ENCODE measurements at places on chromosomes 6 and 20. TPM values are rescaled to one million over a fixed set of nuclear protein-coding genes. Genes with fewer than 3 reads are reported as not detected.

The LGSN gene
- 0.01 TPM for polyA plus RNA-seq

DNA sequence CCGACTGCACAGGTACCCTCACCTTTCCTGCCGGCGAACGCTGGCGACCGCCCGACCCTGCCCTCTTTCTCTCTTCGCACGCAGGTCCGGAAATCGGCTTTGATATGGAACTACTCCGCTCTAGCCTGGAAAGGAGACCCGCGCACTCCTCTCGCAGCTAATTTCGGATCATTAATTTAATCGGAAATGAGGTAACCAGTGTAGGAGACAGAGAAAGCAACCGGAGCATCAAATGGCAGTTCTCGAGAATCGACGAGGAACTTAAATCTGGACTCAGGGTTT is 949 bp upstream of the ATXN1 start:
- DNase-seq, result no peak

The DPPA5 gene
- polyA plus RNA-seq, result not detected

GRCh38 chr6:25147223-25147622 is 132.0 kb upstream of the CARMIL1 start:
- no peak for DNase-seq

GRCh38 chr6:109251839-109252238 is 130.4 kb downstream of the CD164 start:
- no peak for DNase-seq

DNA sequence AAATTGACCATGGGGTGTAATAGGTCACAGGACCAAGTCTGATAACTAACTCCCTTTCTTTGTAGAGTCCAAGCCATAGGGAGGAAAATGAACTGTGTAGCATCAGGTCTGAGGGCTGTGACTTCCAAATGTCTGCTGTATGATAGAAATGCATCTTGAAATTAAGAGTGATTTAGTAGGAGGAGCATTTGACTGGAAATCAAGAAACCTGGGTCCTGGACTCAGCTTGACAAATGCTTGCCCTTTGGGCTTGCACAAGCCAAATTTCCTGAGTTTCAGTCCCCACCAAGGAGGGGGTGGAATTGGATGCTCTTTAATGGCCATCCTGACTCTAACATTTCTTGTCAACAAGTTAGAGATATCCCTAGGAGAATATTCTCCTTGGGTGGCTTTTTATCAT is 187.0 kb downstream of the PDE7B start:
- no peak for DNase-seq

The TMEM30A gene
- polyA plus RNA-seq, result 37.6 TPM

The MPIG6B gene
- polyA plus RNA-seq, result not detected

The SLC22A3 gene
- 121 TPM for polyA plus RNA-seq

- no peak for DNase-seq
Measured at GRCh38 chr6:3893917-3894316, 44.7 kb downstream of the FAM50B start.

DNA sequence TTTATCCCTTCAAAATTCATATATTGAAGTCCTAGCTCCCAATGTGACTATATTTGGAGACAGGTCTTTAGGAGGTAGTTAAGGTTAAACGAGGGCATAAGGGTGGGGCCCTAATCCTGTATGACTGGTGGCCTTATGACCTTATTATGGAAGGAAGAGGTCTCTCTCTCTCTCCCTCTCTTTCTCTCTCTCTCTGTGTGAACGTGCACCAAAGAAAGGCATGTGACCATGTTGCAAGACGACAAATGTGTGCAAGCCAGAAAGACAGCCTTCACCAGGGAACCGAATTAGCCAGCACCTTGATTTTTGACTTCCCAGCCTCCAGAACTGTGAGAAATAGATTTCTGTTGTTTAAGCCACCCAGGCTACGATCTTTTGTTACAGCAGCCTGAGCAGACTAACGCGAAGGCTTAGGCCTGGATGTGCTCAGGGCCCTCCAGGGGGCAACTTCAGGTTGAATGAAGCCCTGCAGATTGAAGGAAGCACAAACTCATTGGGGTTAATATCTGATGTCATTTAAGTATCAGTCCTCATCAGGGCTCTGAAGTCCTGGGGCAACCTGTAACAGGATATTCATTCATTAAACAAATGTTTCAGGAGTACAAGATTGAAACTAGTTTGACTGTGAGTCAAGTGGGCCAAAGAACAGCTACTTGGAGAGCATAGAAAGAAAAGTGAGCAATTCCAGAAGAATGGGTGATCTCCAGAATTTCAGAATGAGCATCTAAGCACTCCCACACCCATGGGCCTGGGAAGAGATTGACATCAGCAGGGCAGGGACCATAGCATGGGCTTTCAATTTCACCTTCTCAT is 157.4 kb upstream of the TNFAIP3 start:
- DNase-seq, result no peak

DNA sequence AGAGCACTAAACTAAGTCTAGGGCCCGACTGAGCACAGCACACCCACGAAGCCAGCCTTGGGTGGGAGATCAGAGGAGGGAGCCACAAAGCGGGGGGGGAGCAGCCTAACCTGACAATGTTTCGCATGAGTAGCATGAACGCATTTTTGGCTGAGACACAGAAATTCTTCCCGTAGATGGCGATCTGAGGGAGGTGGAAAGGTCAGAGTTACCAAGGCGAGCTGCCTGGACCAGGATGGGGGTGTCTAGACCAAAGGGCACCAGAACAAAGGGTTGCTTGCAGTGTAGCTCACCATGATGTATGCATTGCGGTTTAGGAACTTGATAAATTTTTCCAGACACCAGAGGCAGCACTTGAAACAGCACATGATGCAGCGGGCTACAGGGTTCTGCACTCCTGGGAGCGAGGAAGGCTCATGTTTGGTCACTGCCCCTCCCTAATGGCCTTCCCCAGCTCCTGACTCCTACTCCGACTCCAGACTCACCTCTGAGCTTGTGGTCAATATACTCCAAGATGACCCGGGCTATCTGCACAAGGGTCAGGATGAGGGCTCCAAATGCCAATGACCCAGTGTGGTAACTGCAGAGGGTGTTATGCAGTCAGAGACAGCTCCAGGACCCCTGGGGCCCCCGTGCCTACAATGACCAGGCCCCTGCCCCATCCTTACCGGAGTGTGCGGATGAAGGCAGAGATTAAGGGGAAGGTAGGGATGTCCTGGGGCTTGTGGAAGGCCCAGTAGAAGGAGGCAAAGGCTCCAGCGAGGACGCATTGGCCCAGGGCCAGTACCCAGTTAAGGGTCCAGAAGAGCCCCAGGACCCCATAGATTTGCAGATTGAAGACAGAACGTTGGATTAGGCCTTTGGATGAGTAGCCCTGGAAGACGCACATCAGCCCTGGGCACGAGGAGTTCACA is 2.8 kb upstream of the NEU1 start:
- DNase-seq, result no peak

DNA sequence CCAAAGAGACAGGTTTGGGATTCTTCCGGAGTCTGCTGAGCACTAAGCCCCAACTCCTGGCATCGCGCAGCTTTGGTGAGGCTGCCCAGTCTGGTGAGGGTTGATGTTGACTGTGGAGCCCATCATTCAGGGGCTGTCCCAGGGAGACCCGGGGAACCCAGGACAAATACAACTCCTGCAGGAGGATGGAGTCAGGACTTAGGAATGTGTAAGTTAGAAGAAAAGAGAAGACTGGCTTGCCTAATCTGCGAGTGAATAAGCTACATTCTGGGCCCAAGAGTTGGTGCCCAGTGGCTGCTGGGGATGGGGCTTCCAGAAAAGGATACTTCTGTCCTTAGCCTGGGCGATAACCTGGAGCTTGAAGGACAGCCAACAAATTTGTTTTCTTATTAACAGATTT is 47.9 kb downstream of the STK35 start:
- DNase-seq, result no peak

DNA sequence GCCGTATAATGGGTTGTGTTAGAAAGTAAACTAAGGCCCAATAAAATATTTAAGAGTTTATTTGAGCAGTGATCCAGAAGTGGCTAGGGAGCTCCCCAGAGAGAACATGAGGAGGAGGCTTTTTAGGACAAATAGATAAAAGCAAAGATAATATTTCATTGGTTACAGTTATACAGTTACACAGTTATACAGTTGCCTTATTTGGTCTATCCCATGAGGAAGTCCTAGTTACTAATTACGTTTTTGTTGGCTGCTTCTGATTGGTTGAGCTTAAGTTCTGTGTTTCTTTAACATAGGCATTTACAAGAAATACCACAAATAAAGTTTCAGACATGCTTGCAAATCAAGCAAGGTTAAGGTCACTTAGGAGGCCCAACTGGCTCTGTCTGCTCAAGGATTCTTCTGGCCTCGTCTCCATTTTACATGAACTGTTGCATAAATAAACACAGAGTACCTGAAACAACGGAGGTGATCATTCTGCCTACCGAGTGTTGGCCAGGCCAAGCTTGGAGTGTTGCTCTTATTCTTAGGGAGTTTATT is 7.0 kb downstream of the UBD start:
- no peak for DNase-seq

DNA sequence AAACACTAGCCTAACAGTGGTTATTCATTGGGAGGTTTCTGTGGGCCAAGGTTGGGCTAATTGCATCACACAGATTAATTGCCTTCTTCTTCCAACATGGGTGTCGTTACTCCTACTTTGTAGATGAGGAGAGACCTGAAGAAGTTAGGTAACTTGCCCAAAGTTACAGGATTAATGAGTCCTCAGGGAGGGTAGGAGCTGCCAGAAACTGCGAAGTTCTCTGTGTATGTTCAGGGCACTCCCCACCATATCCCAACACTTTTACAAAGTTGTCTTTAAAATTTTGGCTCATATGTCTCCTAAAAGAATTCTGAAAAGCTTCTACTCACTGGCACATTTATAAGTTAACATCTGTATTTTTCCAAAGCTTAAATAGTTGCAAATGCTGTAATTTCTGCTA is 323.5 kb upstream of the HSF2 start:
- DNase-seq, result no peak

The GPR63 gene
- 0.03 TPM for polyA plus RNA-seq

DNA sequence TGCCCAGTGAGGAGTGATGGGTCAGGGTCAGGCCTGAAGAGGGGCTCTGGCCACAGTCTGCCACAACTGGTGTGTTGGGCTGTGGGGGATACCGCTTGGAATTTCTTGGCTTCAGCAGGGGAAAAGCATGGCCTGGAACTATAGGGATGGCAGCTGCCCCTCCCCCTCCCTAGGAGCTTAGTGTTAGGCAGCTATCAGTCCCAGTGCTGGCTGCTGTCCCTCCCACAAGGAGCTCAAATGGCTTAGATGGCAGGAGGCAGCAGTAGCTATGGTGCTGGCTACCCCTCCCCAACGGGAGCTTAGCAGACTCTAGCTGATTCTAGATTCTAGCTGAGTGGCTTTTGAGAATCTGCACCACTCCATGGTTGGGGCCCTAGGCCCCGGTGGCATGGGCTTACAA is 414.5 kb upstream of the HSF2 start:
- DNase-seq, result no peak

The KHDC1L gene
- polyA plus RNA-seq, result not detected

DNA sequence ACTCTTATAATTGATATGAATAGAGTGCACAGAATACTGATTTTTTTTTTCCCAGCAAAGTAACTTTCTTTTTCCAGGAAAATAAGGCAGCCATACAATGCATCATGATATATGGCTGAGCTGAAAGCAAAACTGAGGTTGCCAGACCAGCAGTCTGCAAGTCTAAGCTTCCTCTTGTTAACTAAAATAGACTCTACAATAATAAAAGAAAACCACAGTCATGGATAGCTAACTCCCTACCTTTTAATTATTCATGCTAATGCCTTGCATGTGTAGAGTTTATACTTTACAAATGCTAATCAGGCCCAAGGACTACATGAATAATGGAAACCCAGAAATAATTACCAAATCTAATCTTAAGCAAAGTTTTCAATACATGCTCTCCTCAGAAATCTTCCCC is 47.4 kb downstream of the MAP7 start:
- DNase-seq, result no peak

The C6orf58 gene
- not detected for polyA plus RNA-seq

- no peak for DNase-seq
Measured at GRCh38 chr6:125008957-125009356, 46.7 kb downstream of the RNF217 start.

GRCh38 chr20:45329497-45330319 is 18.5 kb downstream of the SDC4 start:
- peak; percentile 28 for DNase-seq

The GSTA5 gene
- polyA plus RNA-seq, result not detected

GRCh38 chr20:36956674-36957073 is 5.2 kb upstream of the SAMHD1 start:
- DNase-seq, result no peak

The BIRC7 gene
- polyA plus RNA-seq, result not detected

The KIAA1586 gene
- 1.4 TPM for polyA plus RNA-seq

The RAMACL gene
- polyA plus RNA-seq, result 0.25 TPM

The FKBP1C gene
- 0.58 TPM for polyA plus RNA-seq

- no peak for DNase-seq
Measured at GRCh38 chr20:59405226-59406200, 105.1 kb downstream of the EDN3 start.

GRCh38 chr6:13262302-13263230 is 65.8 kb downstream of the TBC1D7 start:
- DNase-seq, result no peak

The OR2H1 gene
- not detected for polyA plus RNA-seq

GRCh38 chr6:159103396-159104162 is 58.8 kb upstream of the TAGAP start:
- no peak for DNase-seq

- DNase-seq, result no peak
Measured at GRCh38 chr20:34712525-34713192, 8.5 kb downstream of the TP53INP2 start.

The NPEPL1 gene
- 29.1 TPM for polyA plus RNA-seq

The TFAP2D gene
- not detected for polyA plus RNA-seq

The TGM2 gene
- polyA plus RNA-seq, result 57.4 TPM

- DNase-seq, result no peak
Measured at GRCh38 chr6:75611702-75612375, 10.2 kb downstream of the SENP6 start.

GRCh38 chr20:62699741-62700140 is 8.9 kb upstream of the NTSR1 start:
- DNase-seq, result no peak

The ZSWIM3 gene
- 1.5 TPM for polyA plus RNA-seq

The ULBP2 gene
- 0.81 TPM for polyA plus RNA-seq

DNA sequence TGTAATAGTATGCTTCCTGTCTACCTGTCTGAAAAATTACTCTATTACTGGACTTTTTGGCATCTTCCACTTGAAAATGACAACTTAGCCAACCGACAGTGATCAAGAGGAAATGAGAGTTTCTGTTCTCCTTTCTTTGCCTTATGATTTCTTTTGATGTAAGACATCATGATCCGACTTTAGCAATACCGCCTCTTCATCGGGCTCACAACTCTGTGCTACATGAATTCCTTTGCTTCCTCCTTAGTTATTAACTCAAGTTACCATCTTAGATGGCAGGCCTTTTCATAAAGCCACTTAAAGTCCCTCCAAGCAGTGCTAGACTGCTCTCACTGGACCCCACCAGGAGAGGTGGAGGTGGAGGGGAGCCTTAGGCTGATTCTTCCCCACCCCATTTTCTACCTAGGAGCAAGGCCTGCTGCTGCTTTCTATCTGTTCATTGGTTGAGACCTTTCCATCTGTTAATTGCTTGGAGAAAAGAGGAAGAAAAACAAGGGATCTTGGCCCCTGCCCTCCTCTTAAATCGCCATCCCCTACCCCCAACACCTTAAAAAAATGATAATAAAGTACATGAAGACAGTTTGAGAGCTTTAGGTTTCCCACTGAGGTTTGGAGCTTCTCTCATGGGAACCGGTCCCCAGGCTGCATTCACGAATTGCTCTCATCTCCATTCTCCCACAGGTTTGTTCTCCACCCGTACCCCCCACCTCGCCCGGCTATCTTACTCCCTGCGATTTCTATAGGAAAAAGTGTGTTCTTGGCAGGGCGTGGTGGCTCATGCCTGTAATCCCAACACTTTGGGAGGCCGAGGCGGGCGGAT is 21.6 kb upstream of the MCM3 start:
- no peak for DNase-seq

The TPBG gene
- polyA plus RNA-seq, result 0.47 TPM

- no peak for DNase-seq
Measured at GRCh38 chr20:63000036-63000435, 6.7 kb downstream of the BHLHE23 start.
